ENCODE measurements at places on chromosomes 2 and 18. TPM values are rescaled to one million over a fixed set of nuclear protein-coding genes. Genes with fewer than 3 reads are reported as not detected.

CCDC85A gene
- 1.7 TPM for polyA plus RNA-seq

TLX2 gene
- not detected for polyA plus RNA-seq

TEKT4 gene
- polyA plus RNA-seq: 2.8 TPM

SPTBN1 gene
- polyA plus RNA-seq: 456 TPM

NCKAP5 gene
- polyA plus RNA-seq: 19.6 TPM

STAT4 gene
- 8.8 TPM for polyA plus RNA-seq

IL36RN gene
- 0.04 TPM for polyA plus RNA-seq

GRCh38 chr2:145874466-145874865 lies 1354.5 kb upstream of the ZEB2 start:
- DNase-seq: peak; percentile 6

DNA sequence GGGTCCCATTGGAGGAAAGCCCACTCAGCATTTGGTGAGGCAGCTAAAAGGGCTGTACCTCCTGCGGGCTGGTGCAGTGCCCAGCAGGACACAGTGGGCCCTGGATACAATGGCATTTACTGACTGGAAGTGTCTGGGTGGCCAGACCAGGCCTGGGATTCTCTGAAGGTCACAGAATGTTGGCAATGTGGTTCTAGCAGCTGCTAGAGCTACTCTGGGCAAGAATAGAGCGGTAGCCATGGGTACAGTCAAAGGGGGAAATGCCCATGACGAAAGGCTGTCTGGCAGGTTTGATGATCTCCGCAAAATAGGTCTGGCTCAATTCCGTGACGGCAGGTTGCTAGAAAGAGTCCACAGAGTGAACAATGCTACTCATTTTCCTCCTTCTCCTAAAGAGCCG lies 241.8 kb downstream of the AFF3 start:
- no peak for DNase-seq

DNA sequence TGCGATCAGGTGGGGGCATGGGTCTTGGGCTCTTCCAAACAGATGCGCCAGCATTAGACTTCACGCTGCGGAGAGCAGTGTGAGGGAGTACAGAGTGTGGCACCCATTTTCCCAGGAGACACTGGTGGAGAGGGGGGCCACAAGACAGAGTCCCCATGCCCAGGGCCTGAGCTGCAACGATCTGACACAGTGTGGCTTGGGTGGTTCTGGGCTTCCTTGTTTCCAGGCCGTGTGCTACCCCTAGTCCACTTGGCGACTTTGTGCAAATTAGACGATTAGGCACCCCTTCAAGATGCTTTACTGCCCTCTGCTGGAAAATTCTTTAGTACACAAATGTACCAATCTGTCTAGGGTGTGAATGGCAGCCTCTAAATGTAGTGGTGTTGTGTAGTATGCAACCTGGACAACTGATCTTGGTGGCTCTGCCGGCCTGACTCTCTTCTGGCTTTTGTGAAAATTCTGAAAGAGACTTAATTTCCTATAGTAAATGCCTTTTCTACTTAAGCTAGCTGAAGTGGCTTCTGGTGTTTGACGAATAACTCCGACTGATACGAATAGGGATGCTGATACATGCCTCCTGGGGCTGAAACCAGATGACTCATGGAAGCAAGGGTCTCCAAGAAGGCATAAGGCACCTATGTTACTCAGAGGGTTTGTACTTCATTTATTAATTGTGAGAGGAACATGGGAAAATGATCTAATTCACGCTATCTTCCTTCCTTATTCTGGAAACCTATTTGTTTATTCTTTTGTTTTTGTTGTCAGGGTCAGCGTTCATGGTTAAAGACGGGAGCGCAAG lies 92.3 kb upstream of the SMAD2 start:
- DNase-seq: no peak

GRCh38 chr2:39517622-39518021 lies 80.5 kb upstream of the MAP4K3 start:
- DNase-seq: no peak

DNA sequence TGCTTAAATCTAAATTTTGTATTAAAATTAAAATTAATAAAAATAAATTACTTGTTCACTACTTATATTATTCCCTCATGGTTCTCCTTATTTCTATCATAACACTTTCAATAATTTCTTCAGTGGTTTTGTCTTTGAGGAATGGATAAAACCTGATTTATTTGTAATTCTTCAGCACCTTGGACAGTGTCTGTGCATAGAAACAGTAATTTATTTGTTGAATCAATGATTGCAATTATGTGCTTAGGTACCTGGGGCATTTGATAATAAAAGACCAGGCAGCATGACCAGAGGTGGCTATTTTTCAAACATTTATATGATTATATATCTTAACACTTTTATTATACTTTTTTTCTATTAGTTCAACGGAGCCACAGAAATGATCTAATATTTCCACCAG lies 1062.7 kb downstream of the DSC3 start:
- no peak for DNase-seq

DNA sequence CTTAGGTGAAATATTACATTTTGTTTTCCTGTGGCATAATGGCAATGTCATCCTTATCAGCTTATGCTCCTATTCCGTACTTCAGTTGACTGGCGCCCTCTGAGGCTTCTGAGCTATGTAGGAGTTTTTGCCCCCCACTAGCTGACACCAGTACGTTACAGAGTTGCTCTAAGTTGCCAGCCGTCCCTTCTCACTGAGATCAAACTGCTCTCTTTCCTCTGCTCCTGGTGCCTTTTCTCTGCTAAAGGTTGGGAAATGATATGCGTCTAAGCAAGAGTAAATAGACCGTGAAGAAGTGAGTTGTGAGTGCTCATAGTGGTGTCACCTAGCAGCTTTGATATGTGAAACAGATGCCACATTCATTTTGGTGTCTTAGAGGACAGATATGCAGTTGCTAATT lies 99.2 kb downstream of the RAPGEF4 start:
- no peak for DNase-seq

DNA sequence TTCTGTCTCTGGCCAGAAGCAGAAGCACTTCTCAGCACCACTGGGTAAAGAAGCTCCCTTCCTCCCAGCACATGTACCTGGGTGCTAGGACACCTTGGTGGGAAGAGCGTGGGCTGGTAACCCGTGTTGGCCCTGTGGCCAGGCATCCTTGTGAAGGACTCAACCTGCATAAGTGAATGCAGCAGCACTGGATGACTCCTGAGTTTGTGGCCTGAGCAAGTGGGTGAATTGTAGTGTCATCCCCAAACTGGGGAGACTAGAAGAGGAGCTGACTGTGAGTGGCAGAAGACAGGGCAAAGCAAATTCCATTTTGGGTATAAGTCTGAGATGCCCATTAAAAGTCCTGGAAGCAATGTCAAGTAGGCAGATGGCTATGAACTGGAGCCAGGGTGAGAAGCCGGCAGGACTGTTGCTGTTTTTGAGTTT lies 63.4 kb downstream of the STAT1 start:
- no peak for DNase-seq

GRCh38 chr2:217988014-217988839 lies 14.6 kb downstream of the TNS1 start:
- DNase-seq: peak; percentile 79

DNA sequence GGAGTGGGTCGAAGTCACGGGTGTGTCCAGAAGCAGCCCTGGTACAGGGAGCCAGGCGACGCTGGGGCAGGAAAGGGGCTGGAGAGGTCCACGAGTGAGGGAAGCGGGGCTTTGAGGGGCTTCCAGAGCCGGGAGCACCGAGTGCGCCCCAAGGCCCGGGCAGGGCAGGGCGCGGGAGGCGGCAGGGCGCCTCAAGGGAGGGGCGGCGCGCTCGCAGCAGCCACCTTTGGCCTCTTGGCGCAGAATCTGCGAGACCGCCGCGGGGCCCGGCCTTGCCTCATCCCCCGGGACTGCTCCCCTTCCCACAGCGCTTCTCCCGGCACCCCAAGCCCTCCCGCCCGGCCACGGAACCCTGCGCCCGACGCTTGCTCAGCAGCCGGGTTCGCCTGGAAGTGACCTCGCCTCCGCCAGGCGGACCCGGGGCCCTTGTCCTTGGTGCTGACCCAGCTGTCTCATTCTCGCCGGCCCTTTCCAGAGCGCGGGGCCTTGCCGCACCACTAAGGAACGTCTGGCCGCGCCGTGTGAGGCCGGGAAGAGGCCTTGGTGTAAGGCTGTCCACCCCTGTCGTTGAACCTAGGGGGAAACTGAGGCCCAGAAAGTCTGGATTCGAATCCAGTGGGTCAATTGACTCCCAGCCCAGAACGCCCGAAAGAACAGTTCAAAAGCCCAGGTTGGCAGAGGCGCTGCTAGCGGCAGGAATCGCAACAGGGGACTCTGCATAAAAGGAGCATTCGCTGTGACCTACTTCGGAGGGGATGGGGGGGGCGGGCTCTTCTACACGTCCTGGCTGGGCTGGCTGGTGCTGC lies 584 bp upstream of the DNER start:
- peak; percentile 42 for DNase-seq
